ENCODE measurements at places on chromosomes 13 and 19.
A peak's percentile ranks its signal among the peaks of the same experiment; 100 is the strongest.

GRCh38 chr19:18843960-18844359 lies 12.2 kb downstream of the UPF1 start:
- DNase-seq, result no peak

DNA sequence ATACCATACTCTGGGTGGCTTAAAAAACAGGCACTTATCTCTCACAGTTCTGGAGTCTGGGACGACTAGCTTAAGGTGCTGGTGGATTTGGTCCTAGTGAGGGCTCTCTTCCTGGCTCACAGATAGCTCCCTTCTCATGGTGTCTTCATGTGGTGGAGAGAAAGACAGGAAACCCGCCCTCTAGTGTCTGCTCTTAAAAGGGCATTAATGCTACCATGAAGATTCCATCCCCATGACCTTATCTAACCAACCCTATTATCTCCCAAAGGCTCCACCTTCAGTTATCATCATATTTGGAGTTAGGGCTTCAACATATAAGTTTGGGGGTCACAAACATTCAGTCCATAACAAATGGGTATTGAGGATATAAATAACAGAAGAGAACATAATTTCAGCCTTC lies 139.4 kb downstream of the HS6ST3 start:
- no peak for DNase-seq

- DNase-seq, result no peak
These were observed 864.9 kb upstream of the PCDH20 start for GRCh38 chr13:62280590-62280989.

DNA sequence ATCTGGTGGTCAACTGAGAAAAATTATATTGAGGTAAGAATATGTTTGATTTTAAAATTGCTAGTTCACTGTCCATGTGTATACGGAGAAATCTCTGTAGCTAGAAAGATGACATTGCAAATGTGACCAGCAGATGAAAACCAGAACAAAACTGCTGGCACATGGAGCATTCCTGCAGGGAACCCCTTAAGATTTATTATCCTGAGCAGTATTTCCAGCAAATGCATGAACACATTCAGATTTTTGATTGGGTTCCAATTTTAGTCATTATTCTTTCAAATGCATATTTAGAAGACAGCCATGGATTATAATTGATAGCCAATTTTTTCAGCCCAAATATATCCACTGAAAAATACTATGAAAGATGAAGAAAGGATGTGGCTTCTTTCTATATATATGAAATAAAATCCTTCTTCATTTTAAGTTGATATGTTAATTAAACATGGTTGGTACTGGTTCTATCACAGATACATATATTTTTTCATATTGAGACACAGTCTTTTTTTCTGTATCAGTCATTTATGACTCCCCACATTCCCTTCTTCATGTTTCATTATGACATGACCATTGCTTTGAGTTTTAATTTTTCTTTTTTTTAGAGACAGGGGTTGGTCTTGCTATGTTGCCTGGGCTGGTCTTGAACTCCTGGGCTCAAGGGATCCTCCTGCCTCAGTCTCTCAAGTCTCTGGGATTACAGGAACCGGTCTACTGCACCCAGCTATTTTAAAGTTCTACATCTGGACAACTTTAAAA lies 376.5 kb downstream of the KLF12 start:
- no peak for DNase-seq

- DNase-seq, result no peak
These were observed 211.4 kb downstream of the PCDH9 start for GRCh38 chr13:67018775-67019174.

- no peak for DNase-seq
These were observed 21.5 kb upstream of the SDHAF1 start for GRCh38 chr19:35973487-35973886.

GRCh38 chr13:102907016-102907756 lies 61.4 kb downstream of the ERCC5 start:
- DNase-seq, result no peak

GRCh38 chr13:73929287-73929932 lies 204.8 kb downstream of the KLF12 start:
- no peak for DNase-seq

DNA sequence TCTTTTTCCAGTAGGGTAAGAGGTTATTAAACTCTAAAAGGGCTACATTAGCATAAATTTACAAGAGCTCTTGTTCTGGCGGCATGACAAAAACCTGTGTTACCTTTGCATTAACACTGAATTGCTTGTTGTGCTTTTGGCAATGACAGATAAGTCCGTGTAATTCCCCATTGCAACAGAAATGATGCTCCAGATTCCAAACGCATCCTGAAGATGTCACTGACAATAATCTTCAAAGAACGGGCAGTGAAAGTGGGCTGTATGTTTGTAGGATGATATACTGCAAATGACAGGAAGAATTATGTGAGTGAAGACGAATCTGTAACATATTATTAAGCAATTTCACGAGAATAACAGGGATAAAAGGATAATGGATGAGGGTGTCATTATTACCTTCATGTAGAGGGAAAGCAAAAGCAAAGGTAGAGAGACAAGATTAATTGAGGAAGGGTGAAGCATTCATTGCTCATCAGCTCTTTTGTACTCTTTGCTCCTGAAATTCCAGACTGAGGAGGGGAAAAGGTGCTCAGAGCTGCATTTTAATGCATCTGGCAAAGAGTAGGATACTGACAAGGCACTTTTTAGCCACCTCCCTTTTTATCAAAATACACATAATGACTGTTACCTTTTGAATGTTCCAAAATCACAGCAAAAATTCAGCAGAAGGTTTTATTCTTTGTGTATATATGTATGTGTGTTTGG lies 38.5 kb upstream of the MAB21L1 start:
- no peak for DNase-seq

DNA sequence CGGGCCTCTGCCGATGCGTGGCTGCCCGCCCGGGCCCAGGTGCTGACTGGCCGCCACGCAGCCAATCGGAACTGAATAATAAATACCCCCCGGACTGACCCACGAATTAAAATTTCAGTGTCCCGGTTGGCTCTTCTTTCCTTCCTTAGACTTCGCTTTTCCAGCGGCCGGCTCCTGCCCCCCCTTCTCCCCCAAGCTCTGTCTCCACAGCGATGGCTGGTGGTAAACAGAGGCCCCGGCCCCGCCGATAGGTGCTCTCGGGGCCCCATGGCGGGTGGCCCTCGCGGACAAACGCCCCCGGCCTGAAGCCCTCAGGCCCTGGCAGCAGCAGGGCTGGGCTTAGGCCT lies 2.6 kb downstream of the ZBTB7A start:
- no peak for DNase-seq

DNA sequence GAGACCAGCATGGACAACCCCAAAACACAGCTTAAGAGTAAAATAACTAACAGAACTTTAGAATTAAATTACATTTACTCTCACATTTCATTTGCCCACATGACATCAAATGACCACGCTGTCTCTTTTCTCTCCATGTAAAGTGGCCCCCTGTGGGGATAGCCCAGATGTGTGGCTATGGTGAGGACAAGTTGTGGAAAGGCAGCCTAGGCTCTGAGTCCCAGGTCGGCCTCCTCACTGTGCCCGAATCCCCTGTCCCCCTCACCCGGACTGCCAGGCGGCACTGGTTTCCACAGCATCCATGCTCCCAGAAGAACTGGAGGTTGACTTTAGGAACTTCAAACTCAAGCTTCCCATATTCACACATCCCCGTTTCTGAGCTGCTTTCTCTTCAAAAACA lies 111.8 kb upstream of the UQCRFS1 start:
- no peak for DNase-seq

DNA sequence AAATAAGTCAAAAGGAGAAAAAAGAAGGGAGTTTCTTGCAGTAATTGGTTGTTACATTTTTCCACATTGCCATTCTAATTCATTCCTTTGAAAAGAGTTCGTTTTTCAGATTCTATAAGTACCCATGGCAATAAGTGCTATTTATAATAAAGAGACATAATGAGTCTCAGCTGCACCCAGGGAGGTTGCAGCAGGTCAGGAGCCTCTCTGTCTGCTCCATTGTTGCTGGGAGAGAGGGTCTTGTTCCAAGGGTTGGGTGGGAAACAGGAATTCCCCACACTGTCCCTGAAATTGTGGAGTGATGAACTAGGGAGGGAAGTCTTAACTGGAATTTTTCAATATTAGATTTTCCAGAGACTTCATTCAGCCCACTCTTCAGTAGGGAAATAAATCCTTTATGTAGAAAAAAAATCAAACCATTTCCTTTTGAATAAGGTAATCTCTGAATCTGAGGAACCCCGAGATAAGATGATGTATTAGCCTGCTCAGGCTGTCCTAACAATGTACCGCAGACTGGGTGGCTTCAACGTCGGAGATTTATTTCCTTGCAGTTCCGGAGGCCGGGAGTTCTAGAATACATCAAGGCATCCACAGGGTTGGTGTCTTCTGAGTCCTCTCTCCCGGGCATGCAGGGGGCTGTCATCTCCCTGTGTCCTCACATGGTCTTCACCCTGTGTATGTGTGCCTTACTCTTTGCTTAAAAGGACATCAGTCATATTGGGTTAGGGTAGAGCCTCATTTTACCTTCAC lies 342.7 kb upstream of the TMTC4 start:
- DNase-seq, result no peak

- no peak for DNase-seq
These were observed 18.7 kb upstream of the POU2F2 start for GRCh38 chr19:42150911-42151361.

- DNase-seq, result no peak
These were observed 220.3 kb downstream of the POU4F1 start for GRCh38 chr13:78383071-78383484.

DNA sequence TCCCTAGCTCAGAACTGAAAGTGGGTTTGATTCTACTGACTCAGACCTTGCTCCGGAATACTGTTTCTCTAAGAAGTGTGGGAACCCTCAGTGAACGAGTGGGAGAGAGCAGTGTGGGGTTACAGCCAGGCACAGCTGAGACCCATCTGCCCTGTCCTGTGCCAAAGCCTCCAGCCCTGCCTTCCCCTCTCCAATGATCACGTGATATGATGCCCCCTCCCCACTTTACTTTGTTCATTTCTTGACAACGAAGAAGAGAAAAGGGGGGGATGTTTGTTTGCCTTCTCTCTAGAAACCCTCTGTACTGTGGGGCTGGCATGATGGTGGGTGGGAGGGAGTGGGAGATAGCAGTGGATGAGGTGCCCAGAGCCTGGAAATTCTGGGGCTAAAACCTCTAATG lies 96.0 kb downstream of the RNASEH2B start:
- no peak for DNase-seq

DNA sequence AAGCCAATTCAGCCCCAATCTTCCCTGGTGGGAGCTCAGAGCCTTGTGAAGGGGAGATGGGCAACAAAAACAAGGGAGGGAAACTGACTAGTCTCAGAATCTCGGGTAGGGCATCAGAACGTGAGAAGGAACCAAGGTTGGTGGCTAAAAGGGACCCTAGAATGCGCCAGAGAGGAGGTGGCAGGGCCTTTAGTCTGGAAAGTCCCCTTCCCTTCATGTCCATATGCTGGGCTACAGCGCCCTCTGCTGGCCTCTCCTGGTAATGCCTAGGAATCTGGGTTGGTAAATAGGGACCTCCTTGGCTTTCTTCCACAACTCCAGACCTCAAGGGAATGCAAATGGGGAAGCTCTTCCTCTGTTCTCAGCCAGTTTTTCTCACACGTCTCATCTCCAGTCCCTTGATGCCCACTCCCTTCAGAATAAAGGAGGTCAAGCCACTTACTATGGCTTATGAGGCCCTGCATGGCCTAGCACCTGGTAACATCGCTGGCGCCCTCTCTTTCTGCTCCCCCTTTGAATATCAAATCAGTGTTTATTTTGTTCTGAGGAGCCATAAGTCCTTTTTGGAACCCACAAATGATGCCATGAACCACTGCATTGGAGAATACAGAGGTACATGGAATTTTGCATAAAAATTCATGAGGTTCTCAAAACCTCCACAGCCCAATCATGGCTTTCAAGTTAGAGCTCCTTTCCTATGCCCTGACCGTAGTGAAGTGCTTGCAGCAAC lies 1.4 kb upstream of the CCDC97 start:
- DNase-seq, result peak; percentile 47

- no peak for DNase-seq
These were observed 301 bp upstream of the ZNF610 start for GRCh38 chr19:52335768-52336116.

- no peak for DNase-seq
These were observed 34.0 kb downstream of the CEBPA start for GRCh38 chr19:33268162-33268991.

DNA sequence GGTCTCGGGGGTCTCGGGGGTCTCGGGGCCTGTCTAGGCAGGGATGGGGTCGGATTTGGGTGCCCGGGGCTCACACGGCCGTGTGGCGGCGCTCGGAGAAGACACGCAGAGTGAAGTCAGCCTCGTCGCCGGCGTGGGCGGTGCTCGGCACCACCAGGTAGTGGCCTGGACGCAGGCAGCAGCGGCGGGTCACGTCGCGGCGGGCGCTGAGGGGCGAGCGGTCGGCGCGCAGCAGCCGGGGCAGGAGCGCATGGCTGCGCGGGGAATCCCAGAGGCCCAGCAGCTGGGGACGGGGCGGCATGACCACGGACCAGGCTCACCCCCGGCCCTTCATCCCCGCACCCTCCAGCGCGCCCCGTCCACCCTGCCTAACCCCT lies 8.2 kb downstream of the CAPN12 start:
- DNase-seq, result no peak

- no peak for DNase-seq
These were observed 4.9 kb downstream of the ZNF333 start for GRCh38 chr19:14694641-14695266.

DNA sequence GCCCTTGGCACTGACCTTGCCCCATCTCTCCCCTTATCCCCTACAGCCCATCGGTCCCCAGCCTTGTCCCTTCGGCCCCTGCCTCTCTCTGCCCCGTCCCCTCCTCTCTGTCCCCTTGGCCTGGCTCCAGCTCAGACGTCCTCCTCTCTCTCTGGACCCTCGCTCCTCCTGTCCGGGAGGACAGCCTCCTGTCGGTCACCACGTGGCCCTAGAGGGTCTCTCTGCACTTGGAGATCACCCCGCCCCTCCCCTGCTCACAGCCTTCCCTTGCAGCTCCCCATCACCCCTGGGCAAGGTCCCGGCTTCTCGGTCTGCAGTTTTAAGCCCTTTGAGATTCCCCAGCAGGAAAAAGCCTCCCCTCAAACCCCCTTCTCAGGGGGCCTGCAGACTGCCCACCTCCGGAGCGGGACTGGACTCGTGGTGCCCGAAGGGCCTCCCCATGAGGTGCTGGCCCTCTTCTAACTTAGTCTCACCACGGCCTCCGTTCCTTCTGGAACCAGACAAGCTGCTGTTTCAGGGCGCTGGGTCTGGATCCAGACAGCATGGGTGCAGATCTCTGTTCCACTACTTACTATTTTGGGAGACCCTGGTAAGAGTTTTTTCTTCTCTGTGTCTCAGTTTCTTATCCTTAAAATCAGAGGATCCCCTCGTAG lies 3.3 kb upstream of the KLK15 start:
- no peak for DNase-seq

GRCh38 chr13:105925496-105925895 lies 610.0 kb downstream of the EFNB2 start:
- DNase-seq, result no peak

All from esophagus squamous epithelium (tissue), 5 donors.